Panc1 (cell line): ENCODE measurements at places on chromosomes 13 and 19.

DNA sequence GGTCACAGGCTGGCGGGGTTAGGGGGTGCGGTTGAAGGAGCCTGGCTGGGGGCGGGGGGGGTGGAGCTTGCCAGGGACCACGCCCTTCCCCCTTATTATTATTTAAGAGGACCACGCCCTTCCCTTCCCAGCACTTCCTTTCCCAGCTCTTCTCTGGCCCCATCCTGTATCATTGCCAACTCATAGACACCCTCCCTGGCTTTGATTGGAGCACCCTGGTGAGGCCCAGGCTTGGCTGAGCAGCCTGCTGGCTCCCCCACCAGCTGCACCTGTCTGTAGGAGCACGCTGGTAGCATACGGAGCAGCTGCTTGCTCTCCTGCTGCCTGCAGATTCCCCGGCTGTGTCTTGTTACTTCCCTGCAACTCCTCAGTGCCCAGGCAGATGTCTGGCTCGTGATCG lies 62.5 kb upstream of the PDX1 start:
- DNase-seq, result no peak

DNA sequence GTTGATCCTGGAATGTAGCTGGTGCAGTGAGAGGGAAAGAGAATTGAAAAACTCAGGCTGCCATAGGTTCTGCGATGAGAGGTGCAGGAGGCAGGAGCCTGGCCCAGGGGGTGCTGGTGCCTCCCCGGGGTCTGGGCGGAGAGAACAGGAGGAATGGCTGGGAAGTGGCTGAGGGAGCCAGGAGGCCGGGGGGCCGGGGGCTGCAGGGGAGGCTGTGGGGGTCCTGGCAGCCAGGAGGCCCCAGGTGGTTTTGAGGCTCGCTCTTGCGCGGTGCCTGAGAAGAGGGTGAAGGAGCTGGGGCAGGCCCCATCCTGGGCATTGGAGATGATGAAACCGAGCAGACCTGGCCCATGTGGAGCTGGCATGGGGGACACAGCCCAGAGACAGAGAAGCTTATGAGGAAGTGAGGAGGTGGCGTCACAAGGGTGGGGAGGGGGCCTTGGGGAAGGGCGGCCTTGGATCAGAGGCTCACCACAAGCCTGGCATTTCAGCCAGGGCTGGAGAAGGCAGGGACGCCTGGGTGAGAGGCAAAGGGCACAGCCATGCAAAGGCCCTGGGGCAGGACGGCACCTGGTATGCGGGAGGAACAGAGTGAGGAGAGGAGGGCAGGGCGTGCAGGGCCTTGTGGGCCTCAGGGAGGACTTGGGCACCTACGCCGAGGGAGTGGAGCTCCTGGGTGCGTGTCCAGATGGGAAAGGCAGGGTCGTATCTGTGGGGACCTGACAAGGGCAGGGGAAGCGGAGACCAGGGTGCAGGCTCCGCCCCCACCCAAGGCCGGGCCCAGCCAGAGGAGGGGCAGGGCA lies 1.3 kb upstream of the TEKTIP1 start:
- no peak for DNase-seq

DNA sequence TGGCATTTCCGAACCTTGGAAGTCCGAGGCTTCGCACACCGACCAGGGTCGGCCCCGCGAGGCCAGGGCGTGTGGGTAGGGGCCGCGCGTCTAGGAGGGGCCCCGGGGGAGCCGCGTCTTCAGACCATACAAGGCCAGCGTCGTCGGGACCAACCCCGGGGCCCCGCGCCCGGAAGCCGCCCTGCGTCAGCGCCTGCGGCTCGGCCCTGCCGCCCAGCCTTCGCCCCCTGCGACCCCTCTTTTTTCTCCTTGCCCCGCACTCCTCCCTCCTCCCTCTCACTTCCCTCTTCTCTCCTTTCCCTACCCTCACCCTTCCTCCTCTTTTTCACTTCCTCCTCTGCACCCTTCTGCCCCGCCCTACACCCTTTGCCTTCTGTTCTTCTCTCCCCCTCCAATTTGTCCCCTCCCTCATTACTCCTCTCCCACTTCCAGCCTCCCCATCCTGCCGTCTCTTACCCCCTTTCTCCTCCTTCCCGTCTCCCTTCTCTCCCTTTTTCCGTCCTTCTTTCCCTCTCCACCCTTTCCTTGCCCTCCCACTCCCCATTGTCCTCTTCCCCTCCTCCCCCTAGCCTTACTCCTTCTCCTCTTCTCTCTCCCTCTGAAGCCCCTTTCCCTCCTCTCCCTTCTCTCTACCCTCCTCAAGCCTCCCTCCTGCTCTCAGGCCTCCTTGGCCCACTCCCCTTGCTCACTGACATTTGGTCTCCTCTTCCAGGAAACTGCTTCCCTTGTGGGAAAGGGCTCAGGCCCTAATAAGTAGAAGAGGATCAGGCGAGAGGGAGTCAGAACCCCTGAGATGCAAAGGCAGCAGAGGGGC lies 2.2 kb upstream of the PLEKHG2 start:
- no peak for DNase-seq

GRCh38 chr13:113002206-113002912 lies 33.3 kb downstream of the MCF2L start:
- no peak for DNase-seq

GRCh38 chr19:23286477-23286876 lies 36.3 kb upstream of the ZNF724 start:
- DNase-seq, result no peak

DNA sequence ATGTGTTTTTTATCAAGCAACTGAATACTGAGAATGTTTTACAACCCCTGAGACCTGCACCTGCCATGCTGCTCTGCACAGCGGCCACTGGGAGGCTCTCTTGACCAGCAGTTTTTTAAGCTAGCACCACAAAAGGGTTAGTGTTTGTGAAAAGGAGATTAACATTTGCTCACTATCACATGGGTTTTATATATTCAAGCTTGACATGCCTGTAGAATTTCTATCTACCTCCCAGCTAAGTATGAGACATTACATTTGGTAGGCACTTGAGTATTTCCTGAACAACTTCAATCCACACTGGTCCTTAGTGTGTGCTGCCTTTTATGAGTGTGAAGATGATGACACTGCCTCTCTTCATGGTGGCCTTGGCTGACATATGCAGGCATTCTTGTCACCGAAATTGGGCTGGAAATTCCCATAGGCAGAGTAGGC lies 1238.9 kb downstream of the UQCRFS1 start:
- no peak for DNase-seq

DNA sequence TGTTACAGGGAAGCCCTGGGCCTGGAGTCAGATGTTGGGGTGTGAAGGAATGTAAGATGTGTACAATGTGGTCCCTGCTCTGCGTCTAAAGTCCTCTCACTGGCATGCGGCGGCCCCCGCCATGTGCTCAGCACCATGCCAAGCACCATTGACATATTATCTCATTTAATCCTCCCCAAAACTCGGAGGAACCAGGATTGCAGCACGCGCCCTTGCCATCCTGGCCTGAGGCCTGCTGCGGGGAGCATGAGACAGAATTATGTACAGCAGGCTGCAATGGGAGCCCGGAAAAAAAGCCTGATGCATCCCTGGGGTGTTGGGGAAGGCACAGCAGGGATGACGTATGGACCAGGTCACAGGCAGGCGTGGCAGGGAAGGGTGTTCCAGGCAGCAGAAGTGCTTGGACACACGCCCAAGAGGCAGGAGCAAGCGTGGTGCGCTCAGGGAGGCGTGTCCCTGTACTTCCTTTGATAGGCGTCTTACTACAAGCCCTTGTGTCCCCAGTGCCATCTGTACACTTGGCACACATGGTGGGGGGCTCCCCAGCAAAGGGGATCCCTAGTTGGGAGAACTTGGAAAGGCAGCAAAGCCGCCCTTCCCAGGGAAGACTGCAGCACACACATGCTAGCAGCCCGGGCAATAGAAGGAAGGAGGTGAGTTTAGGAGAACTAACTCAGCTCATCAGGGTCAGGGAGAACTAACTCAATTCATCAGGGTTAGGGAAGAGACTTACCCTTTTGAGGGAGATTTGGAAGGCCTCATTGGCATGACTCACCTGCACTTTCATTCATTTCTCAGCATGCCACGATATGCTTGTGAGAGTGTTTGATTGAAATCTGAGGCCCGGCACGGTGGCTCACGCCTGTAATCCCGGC lies 3.4 kb downstream of the EVI5L start:
- DNase-seq, result no peak
